Activated T-helper 1 cell treated with anti-CD3 and anti-CD28 coated beads, Interleukin-12 subunit alpha, Interleukin-12 subunit beta, Interleukin-2, Interleukin-4 antibody, amounts not matched to agents 30 ng/mL and 10 ng/mL and 1 ng/mL, durations not matched to agents 14 hours and 24 hours and 36 hours (primary cell): ENCODE measurements at places on chromosomes 3 and 15. TPM values are rescaled to one million over a fixed set of nuclear protein-coding genes. Genes with fewer than 3 reads are reported as not detected.

The PLSCR2 gene
- total RNA-seq = not detected in 2 replicates

The GOLGA8Q gene
- total RNA-seq = 1.1 and 2.0 TPM in 2 replicates

The EXD1 gene
- not detected in 2 replicates for total RNA-seq

DNA sequence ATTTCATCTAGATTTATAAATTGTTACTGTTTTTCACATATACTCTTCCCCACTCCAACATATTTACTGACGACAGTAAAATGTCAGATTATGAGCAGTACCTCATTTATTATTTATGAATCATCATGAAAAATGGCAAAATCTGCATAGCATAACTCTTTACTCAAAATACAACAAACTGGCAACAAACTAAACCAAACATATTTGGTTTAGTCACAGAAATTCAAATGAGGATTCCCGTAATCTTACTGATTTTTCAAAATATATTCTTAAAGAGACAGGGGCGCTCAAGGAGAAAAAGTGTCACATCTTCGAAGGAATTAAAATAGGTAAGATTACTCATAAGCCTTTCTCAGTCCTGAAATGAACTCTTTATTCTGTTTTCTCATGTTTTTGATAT lies 3.0 kb upstream of the GPR87 start:
- H3K4me1 ChIP-seq = peaks cover 29% of the 10 kb centered on the region
- DNase-seq = no peak
- H3K27me3 ChIP-seq = peaks cover 5% of the 10 kb centered on the region
- no peak overlapping the region for H3K27ac ChIP-seq
- peaks cover 3% of the 10 kb centered on the region for H3K36me3 ChIP-seq

DNA sequence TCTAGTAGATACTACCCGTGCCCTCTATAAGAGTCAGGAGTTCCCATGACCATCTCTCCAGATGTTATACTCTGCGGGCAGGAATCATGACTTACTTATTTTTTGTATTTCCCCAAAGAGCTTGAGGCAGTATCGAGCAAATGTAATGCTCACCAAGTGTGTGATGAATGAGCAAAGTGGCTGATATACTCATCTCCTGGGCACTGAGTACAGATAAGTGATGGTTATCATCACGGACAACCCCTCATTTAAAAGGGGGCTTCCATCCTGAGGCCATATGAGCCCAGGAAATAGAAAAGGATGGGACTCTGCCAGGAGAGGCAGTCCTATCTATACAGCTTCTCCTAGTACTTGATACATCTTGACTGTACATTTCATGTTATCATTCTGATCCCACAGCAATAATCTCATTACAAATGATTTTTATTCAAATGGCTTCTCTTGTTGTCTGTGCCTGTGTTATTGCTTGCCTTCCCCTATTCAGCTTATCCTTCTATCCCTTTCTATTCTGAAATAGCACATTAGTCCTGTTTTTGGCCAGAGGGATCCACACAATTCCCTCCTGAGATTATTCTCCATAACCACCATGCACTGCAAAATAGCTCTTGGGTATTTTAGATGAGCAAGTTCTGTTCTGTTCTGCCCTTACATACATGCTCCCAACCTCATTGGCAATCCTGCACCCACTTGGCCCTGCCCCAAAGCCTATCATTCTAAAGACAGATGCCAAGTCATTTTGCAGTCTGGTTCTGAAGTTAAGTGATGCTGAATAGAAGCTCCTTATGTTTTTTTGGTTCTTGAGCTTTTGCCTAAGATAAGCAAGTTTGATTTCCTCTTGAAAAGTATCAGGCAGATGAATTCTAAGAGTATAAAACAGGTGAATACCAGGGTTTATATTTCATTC lies 48.0 kb upstream of the MRPL3 start:
- no peak overlapping the region for H3K4me3 ChIP-seq
- H3K27me3 ChIP-seq = peaks cover 15% of the 10 kb centered on the region
- H3K27ac ChIP-seq = no peak overlapping the region

DNA sequence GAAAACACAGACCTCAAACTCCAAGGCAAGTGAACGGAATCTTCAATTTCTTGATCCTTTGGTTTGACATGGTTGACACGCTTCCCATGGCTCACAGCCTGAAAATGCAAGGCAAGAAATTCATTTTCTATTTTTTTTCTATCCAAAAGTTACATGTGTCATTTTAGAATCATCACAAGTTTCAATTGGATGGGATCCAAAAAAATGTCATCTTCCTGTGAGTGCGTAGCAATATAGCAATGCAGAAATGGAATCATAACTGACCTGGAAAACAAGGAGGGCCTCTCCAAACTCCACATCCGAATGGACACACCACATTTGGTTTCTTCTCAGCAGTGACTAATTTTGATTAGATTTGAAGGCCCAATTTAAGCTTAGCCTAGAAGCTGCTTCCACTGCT lies 175.8 kb upstream of the ATP11B start:
- no peak overlapping the region for H3K4me3 ChIP-seq
- H3K27me3 ChIP-seq = peaks cover 5% of the 10 kb centered on the region
- H3K4me1 ChIP-seq = no peaks in the 10 kb centered on the region
- no peak for DNase-seq
- no peaks in the 10 kb centered on the region for H3K36me3 ChIP-seq

DNA sequence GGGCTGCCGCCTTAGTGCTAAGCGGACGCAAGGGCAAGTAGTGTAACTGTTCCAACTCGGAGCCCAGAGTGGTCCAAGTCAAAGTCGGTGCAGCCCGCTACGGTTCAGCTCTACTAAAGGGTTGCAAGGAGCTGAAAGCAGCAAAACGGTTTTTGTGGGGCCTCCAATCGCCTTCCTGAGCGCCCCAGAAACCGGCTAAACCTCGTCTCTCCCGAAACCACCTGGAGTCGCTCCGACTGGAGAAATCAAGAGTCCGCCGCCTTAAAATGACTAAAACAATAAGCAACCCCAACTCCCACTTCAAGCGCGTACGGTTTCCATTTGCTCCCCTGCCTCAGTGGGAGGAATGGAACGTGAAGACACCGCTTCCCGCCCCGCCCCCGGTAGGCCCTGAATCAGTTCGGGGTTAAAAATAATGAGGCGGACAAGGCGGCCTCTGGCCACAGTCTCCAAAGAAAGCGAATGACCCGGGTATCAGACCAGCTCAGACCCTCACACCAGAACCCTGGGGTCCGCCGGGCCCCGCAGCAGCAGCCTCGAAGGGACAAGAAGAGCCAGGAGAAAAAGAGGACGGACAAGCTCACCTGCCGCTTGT lies 401 bp downstream of the SEC11A start:
- H3K4me3 ChIP-seq = peak overlapping the region; percentile 94
- peaks cover 11% of the 10 kb centered on the region for H3K36me3 ChIP-seq
- H3K4me1 ChIP-seq = peaks cover 56% of the 10 kb centered on the region
- H3K27ac ChIP-seq = peak overlapping the region; percentile 96
- H3K27me3 ChIP-seq = no peaks in the 10 kb centered on the region

- peaks cover 3% of the 10 kb centered on the region for H3K36me3 ChIP-seq
- H3K27me3 ChIP-seq = peaks cover 7% of the 10 kb centered on the region
- H3K4me1 ChIP-seq = no peaks in the 10 kb centered on the region
- no peak overlapping the region for H3K27ac ChIP-seq
- no peak for DNase-seq
These were observed 18.7 kb upstream of the EOMES start for GRCh38 chr3:27740854-27741253.

DNA sequence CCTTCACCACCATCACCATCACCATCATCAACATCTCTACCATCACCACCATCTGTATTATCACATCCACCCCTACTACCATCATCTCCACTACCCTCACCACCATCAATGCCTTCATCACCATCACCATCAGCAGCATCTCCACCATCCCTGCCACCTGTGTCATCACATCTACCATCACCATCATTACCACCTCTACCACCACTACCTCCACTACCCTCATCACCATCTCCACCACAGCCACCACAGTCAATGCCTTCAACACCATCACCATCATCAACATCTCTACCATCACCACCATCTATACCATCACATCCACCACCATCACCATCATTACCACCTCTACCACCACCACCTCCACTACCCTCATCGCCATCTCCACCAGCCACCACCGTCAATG lies 196.7 kb downstream of the SHQ1 start:
- peaks cover 4% of the 10 kb centered on the region for H3K27me3 ChIP-seq
- no peak overlapping the region for H3K27ac ChIP-seq
- no peak overlapping the region for H3K4me3 ChIP-seq
- H3K36me3 ChIP-seq = no peaks in the 10 kb centered on the region
- H3K4me1 ChIP-seq = no peaks in the 10 kb centered on the region
- no peak for DNase-seq

DNA sequence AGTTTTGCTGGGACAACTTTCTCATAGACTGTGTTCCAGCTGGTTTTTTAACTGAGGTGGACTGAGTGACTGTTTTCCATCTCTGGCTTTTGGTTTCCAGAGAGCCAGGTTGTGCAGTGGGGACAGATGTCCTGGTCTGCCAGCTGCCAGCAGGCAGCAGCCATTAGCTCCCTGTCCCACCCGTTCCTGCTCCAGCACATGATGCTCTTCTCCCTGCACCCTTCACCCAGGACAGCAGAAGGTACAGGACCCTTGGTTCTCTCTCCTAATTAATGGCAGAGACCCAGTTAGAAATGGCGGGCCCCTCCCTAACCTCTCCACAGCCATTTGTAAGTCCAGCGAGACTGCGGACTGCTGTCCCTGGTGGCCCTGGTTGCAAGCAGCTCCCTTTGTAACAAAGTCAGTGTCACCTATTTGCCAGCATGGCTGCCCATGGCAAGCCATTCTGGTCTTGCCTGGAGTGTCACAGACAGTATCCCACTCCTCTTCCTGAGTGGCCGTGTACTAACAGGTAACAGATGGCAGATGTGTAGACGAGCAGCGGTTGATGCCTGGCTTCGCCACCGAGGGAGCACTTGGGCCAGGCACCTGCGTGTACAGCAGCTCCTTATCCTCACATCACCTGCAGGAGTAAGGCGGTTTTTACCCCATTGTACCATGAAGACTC lies 148.3 kb downstream of the DNAJB8 start:
- H3K27me3 ChIP-seq = no peaks in the 10 kb centered on the region
- H3K36me3 ChIP-seq = peaks cover 4% of the 10 kb centered on the region

DNA sequence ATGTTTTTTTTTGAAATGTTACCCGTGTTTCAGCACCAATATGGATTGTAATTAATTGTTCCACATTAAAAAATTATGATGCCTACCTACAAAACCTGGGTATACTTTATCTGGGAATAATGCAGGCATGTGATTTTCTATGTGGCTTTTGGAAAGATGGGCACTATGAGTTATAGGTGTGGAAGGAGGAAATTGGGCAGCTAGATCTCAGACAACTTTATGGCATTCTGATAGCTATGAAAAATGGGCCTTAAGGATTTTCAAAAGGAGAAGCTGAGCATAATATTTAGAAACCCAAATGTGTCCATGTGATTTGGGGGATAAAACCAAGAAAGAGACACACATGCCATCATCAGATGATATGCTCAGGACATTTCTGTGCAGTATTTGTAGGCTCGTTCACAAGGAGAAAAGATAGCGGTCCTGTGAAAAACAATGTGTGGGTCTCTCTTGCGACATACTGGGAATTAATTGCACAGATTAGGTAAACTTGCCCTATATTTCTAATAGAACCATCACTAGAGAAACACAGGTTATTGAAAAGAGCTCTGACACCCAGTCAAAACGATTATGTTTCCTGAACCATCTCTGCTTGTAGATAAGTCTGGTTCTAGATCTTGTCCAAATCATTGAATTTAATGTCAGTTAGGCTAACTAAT lies 35.3 kb downstream of the ARPP21 start:
- H3K4me1 ChIP-seq = no peaks in the 10 kb centered on the region
- H3K36me3 ChIP-seq = no peaks in the 10 kb centered on the region
- H3K27me3 ChIP-seq = no peaks in the 10 kb centered on the region
- H3K4me3 ChIP-seq = no peak overlapping the region

- no peaks in the 10 kb centered on the region for H3K27me3 ChIP-seq
- no peaks in the 10 kb centered on the region for H3K36me3 ChIP-seq
- H3K27ac ChIP-seq = no peak overlapping the region
- no peak overlapping the region for H3K4me3 ChIP-seq
These were observed 1298.5 kb downstream of the ROBO2 start for GRCh38 chr3:78338405-78338804.
